ENCODE measurements at places on chromosomes 5 and 9.
A peak's percentile ranks its signal among the peaks of the same experiment; 100 is the strongest.

- DNase-seq = no peak
Observed at GRCh38 chr9:134734270-134734669, 92.7 kb downstream of the COL5A1 start.

- DNase-seq = no peak
Observed at GRCh38 chr9:92159058-92159457, 43.8 kb upstream of the SPTLC1 start.

- peak; percentile 58 for DNase-seq
Observed at GRCh38 chr5:110054240-110054639, 364.5 kb downstream of the MAN2A1 start.

DNA sequence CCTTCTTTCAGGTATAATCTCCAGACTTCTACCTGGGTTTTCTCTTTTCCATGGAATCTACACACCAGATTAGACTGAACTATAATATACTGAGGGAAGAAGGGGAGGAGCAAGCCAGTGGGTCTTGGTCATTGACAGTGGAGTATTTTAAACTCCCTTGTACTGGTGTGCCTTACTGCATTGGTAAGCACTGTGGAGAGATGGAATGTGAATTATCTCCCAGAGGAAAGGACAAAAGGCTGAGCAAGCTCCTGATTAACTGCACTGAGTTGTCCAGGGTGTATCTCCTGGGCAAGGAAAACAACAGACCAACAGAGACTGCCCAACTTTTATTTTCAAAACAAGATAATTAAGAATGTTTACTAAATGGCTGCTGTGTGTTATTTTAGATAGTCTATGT, 29.8 kb upstream of the SLCO6A1 start:
- no peak for DNase-seq

DNA sequence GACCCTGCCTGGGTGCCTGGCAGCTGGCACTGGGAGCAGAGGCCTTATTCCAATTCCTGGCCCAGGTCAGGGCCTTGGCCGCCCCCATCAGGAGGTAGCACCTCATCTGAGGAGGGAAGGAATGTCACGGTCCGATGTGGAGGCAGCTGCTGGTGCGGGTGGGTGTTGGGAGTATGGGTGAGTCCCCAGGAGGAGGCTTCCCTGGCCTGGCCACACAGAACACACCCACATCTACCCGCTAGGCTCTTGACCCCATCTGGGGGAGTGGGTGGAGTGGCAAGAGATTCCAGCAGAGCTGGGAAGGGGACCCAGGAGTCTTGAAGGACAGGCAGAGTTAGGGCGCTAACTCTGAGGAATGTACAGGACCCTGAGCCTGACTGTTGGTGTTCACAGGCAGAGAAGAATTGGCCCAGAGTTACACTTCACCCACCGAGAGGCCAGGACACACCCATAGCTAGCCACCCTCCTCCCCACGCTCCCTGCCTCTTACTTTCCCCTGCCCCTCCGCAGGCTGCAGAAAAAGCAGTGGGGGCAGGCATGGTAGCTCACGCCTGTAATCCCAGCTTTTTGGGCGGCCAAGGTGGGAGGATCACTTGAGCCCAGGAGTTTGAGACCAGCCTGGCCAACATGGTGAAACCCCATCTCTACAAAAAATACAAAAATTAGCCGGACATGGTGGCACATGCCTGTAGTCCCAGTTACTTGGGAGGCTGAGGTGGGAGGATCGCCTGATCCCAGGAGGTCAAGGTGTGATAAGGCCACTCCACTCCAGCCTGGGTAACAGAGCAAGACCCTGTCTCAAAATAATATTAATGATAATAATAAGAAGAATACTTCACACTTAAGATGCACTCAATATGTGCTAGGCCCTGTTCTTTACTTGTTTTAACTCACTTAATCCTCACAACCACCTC, 6.0 kb downstream of the OLFML2A start:
- DNase-seq = no peak

GRCh38 chr5:140114341-140115185, 654 bp downstream of the PURA start:
- no peak for DNase-seq

- no peak for DNase-seq
Observed at GRCh38 chr5:176901260-176902101, 2.3 kb upstream of the HK3 start.

GRCh38 chr9:23822261-23823169, 3.5 kb downstream of the ELAVL2 start:
- DNase-seq = no peak

GRCh38 chr5:36494028-36494427, 112.4 kb upstream of the SLC1A3 start:
- no peak for DNase-seq

Data from SHP77 treated with DMSO at 0.1 percent for 48 hours (cell line).